LNCaP clone FGC (cell line): ENCODE measurements at places on chromosomes 3 and 15.

DNA sequence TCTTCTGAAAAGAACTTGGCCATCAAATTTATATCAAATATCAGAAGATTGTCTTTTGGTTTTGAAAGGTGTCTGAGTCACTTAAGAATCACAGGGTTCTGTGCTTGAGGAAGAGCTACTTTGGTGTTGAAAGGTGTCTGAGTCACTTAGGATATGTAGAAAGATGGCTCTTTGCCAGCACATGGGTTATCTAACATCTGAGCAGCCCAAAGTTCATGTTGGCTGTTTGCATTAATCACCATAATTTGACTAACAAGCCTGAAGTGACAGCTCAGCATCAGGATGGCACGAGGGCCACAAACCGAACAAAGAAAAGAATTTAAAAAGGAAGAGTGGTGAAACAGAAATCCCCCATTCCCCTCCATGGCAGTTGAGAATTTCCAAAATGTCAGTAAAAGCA is 190.5 kb upstream of the CMC1 start:
- DNase-seq = no peak

GRCh38 chr3:17088602-17089313 is 204.0 kb downstream of the PLCL2 start:
- no peak for DNase-seq

GRCh38 chr3:120148187-120148949 is 54.1 kb upstream of the GSK3B start:
- DNase-seq = no peak

- no peak for DNase-seq
Observed at GRCh38 chr3:188122571-188123169, 31.3 kb upstream of the LPP start.

DNA sequence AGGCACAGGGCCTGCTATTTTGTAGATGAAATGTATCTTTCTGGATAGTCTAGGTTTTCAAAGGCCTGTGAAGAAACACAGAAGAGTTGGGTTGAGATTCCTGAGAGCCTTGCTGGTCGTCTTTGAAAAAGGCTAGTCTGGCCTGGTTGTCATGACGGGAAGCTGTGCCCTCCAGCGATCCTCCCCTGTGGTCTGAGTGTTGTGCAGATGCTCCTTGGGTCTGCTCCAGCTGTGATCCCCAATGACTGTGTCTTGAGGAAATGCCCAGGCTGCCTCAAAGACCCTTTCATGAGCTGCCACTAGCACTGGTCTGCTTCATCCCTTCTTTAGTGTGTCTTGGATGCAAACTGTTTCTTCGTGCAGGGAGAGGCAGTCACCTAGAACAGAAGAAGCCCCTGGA is 111.0 kb upstream of the SYNPR start:
- no peak for DNase-seq

DNA sequence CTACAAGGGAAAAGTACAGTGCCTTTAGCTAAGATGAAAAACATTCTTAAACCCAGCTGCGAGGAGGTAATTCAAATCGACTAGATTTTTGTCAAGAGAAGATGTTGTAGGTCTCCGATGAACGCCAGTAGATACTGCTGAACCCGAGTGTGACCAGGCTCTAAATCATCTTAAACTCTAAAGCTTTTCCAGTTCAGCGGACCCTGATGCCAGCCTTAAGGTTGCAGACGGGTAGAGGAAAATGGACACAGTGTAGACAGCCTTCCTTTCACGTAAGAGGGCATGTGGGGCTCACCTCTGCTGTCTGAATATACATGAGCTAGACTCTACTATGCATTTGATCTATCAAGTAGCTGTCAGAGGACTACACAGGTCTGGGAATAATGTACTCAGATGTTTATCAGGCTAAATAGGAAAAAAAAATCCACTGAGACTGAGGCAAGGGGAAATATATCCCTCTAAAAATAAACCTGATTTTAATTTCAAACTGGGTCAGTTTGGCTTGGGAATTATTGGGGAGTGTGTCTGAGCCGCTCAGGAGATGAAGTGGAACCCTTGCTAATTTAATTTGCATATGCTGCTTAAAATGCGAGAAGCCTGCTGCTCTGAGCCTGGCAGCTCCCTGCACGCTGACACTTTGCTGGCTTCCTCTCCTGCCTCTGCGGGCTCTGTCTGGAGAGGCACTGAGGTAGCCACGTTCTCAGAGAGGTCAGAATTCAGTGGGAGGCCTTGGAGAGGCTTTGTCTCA is 151.9 kb downstream of the CADPS start:
- DNase-seq = no peak

GRCh38 chr15:81507831-81508230 is 133.8 kb upstream of the TMC3 start:
- DNase-seq = no peak
